ENCODE measurements at places on chromosomes 2 and 18.

- DNase-seq, result no peak
These were observed 68.1 kb downstream of the TMEM247 start for GRCh38 chr2:46547223-46548102.

- DNase-seq, result no peak
These were observed 37.2 kb downstream of the CLASP1 start for GRCh38 chr2:121611730-121612705.

DNA sequence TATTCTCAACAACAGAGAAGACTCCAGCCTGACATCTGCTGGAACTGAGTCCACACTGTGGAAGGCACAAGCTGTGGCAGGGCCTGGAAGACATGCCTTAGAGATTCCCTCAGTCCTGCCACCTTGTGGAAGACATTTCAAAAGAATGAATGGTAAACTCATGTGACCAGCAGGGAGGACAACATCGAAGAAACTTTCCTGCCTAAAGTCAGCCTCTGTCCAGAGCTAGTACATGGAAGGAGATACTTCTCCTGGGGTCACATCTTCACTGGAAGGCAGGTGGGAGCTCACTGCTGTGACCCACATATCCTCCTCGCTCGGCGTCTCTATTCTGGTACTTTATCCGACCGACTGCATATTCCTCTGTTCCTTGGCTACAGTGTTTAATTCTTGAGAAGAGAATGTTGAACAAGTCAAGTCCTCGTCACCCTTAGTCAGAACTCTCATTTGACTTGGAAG lies 59.5 kb downstream of the PUM2 start:
- DNase-seq, result peak; percentile 88

DNA sequence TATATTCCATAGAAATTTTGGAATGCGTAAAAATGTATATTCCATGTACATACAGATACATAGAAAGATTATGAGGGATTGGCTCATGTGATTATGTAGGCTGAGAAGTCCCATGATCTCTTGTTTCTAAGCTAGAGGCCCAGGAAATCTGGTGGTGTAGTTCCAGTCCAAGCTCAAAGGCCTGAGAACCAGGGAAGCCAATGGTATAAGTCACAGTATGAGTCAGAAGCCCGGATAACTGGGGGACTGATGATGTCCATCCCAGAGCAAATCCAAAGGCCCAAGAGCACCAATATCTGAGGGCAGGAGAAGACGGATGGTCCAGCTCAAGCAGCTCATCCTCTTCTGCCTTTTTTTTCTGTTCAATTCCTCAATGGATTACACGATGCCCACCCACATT lies 385.0 kb upstream of the KLHL29 start:
- DNase-seq, result no peak

DNA sequence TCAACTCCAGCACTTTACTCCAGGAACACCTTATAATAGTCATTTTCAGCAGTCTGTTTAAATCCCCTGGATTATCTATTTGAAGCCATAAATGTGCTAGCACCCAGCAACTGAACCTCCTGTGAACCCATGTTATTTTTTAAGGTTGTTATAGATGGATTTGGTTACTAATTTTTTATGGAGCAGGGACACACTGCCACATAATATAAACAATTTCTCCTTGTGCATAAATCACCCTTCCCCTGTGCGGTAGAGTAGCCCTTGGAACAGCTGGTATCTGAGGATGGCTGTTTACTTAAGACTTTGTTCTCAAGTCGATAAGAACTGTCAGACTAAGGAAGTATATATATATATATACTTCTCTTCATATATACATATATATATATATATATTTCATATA lies 367.4 kb downstream of the EPHA4 start:
- no peak for DNase-seq

DNA sequence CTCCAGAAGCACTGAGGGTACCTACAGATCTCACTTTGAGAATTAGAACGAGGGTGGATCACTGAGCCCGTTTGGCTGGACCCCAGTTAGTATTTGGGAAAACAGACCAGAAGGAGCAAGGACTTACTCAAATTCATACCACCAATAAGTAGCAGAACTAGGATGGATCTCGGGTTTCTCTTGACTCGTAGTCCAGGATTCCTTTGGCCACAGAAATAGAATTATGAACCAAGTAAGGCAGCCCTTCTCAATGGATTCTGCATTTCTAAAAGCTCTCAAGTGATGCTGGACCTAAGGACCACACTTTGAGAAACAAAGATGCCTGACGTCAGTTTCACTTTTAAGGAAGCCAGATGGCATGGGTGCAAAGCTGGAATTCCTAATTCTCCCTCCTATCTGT lies 153.0 kb downstream of the KLHL29 start:
- peak; percentile 51 for DNase-seq

DNA sequence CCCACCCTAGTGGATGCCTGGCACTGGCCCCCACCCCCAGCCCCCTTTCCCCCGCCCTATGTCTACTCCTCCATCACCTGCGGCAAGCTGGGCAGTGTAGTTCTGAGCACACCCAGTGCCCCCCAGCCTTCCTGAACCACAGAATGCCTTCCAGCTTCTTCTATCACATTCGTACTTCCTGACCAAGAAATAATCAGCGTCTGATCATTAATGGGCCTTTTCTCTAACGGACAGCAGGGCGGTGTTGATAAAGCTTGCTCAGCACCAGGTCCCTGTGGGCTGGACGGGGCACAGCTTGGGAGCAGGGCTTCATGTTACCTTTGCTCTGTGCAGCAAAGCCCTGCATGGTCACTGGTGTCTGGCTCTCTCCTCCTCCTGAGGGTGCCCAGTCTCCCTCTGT lies 15.4 kb downstream of the UXS1 start:
- no peak for DNase-seq

DNA sequence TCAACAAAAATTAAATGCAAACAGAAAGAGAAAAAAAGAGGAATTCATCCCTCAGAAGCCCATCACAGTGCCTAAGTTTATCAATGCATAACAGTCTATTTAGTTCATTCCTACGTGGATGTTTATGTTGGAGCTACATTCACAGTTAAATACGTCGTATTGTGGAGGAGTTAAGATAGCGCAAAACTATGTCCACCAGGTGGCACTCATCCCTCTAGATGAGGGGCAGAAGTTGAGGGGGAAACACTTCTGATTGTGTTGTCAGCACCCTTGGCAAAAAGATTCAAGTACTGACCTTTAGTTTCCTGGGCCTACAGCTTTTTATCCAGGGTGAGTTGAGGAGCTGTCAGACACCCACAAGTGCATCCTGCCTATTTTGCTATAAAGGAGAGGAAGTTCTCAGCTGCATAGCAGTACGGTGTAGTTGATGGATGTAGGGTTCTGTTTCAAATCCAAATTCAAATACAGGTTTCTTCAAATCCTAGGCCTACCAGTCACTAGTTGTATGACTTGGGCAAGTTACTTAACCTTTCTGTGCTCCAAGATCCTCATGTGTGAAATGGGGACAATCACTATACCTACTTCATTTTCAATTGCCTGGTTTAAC lies 26.8 kb upstream of the MYO1B start:
- DNase-seq, result peak; percentile 63

DNA sequence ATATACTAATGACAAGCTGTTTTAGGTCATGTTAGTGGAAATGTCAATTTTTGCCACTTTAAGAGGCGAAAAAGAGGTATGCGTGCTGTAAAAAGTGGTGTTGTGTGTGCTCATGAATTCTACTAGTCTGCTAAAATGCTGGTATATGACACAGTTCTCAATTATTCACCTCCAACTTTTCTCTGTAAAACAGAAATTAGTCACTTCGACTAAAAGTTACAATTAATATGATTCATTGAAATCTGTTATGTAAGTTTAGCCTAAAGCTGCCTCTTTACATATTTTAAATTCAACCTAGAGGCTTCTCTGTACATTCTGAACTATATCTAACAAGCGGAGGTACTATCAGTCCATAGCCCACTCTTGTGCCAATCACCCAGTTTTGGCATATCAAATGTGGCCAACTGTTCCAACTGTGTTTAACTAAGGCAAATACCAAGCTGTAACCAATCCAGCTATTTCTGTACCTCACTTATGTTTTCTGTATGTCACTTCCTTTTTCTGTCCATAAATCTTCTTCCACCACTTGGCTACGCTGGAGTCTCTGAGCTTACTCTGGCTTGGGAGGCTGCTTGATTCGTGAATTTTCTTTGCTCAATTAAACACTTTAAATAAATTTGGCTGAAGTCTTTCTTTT lies 20.8 kb downstream of the BAZ2B start:
- no peak for DNase-seq

DNA sequence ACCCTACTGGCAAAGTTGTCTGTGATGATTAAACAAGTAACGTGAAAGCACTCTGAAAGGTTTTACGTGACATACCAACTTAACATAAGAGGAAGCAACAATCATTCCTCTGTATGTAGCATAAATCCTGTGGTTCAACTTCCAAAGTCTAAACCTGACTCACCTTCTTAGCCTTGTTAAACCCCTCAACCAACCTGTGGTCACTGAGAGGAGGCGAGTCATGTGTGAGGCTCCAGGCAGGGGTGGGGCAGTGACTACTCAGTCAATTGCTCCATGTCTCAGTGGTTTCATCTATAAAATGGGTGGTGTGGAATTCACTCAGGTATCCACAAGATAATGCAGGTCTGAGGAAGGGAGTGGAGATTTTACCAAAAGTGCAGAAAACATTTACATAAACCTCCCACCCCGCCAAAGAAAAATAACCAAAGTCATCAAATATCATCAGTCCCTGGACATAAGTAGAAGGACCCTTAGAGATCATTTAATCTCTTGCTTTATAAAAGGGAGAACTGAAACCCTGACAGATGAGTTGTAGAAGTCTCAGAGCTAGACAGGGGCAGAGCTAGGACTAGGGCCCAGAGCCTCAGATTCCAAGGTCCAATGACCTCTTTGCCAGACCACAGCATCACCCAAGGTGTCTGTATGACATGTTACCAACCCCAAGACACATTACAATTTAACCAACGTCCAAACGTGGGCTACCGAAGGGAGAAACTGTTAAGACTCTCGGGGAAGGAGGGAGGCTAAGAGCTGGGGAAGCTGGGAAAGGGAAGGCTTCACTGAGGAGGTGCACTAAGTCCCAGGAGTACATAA lies 3.7 kb upstream of the PCBP1 start:
- DNase-seq, result peak; percentile 49
